GM18507 (cell line): ENCODE measurements at places on chromosomes 2 and 18.

- DNase-seq = peak; percentile 68
These were observed 29.0 kb downstream of the ANO7 start for GRCh38 chr2:241217320-241218031.

DNA sequence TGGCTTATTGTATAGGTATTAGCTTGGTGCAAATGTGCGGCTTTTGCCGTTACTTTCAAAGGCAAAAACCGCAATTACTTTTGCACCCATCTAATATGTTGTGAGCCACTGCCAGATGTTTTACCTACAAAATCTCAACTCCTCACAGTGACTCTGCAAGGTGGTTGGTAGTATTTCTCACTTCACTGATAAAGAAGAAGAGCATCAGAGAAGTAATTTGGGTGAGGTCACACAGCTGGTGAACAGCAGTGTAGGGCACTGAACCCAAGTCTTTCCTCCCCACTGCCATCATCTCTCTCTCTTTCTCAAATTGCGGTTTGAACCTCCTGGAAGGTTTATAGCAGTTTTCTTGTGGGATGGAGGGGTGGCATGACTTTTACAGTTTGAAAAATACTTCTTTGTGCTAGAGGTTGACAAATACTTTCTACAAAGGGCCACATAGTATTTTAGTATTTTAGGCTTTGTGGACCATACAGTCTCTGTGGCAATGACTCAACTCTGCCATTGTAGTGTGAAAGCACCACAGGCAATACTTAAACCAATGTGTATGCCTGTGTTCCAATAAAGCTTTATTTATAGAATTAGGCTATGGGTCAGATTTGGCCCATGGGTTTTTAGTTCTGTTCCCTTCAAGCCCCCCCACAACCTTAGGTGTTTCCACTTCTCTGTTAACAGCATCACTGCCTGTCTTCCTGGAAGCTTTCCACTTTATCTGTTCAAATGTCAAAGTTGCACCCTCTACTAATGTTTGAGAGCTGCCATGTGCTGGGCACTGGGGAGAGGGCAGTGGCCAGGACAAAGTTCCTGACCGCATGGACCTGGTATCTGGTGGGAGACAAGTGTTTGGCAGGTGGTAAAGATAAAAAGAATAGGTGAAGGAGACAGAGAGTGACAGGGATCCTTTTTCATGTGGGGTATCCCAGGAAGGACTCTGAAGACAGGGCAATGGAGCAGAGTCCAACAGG lies 30.1 kb downstream of the FHOD3 start:
- no peak for DNase-seq

GRCh38 chr2:162277381-162277780 lies 34.1 kb upstream of the FAP start:
- DNase-seq = no peak

- no peak for DNase-seq
These were observed 2.2 kb downstream of the ITM2C start for GRCh38 chr2:230866756-230867523.

DNA sequence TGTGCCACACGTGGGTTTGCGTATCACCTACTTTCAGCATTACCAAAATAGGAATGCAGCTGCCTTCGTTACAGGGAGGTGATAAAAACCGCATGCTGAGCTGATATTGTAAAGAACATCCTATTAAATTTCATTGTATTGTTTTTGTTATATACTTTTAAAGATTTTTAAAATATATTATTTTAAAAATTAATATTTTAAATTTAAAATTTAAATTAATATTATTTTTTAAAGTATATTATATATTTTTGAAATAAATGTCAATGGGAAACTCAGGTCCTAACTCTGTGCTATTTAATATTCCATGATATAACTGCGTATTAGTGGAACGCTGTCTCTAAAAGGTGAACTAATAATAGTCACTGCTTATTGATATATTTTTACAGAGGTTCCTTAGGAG lies 51.2 kb downstream of the CTNNA2 start:
- DNase-seq = no peak

GRCh38 chr2:98548920-98549818 lies 59.1 kb downstream of the COA5 start:
- no peak for DNase-seq

GRCh38 chr2:203694191-203694590 lies 12.2 kb upstream of the CD28 start:
- DNase-seq = no peak

GRCh38 chr2:223113161-223113560 lies 61.2 kb downstream of the KCNE4 start:
- DNase-seq = no peak

DNA sequence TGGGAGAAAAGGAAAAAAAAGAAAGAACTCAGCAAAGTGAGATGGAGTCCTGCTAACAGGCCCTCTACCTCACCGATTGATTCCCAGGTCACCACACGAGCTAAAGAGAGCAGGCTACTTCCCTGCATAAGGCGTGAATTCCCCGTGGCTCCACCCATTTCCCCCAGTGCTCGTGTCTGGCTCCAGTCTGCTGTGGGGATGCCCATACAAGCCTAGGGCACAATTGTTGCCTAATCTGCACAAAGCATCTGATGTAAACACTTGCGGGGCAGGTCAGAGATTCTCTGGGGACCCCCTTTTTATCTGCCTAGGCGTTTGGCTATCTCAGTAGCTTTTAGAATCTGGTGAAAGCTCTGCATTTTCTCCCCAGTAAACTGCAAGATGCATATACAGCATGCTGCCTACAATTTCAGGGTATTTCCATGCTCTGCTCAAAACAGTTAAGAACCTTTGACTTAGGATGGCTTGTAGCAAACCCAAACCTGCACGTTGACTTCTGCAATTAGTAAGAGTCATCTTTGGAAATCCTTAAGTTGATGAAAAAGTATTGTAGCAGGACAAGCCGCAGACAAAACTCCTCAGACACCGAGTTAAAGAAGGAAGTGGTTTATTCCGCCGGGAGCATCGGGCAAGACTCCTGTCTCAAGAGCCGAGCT lies 34.8 kb downstream of the MYO3B start:
- no peak for DNase-seq

DNA sequence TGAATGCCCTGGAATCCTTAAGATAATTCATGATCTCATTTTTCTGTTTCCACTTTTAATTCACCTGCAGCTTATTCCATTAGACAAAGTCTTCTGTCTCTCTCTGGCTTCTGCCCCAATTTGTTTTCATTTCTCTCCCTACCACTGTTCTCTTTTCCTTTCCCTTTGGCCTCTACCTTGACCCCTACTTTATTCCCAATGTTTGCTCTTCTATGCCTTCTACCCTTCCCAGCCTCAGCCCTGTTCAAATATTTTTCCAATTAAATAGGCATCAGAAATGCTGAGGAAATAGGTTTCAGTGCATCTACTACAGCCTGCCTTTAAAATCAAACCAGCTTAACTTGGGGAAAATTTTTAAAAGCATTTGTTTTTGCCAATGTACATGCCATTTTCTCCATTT lies 443.7 kb upstream of the CWC22 start:
- no peak for DNase-seq

DNA sequence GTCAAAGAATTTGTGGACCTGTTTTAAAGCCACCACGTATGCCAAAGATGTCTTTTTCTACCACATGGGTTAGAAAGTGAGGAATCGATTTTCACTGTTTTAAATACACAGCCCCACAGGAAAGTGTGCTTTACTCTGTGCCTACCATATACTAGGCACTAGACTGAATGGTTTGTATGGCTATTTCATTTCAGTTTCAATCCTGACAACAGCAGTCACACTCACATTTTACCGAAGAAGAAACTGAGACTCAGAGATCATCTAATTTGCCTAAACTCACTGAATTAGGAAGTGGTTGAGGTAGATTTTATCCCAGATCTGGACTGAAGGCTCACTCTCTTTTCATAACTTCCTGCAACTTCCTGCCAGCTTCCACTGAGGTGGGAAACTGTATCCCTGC lies 176.4 kb downstream of the ALK start:
- DNase-seq = no peak

DNA sequence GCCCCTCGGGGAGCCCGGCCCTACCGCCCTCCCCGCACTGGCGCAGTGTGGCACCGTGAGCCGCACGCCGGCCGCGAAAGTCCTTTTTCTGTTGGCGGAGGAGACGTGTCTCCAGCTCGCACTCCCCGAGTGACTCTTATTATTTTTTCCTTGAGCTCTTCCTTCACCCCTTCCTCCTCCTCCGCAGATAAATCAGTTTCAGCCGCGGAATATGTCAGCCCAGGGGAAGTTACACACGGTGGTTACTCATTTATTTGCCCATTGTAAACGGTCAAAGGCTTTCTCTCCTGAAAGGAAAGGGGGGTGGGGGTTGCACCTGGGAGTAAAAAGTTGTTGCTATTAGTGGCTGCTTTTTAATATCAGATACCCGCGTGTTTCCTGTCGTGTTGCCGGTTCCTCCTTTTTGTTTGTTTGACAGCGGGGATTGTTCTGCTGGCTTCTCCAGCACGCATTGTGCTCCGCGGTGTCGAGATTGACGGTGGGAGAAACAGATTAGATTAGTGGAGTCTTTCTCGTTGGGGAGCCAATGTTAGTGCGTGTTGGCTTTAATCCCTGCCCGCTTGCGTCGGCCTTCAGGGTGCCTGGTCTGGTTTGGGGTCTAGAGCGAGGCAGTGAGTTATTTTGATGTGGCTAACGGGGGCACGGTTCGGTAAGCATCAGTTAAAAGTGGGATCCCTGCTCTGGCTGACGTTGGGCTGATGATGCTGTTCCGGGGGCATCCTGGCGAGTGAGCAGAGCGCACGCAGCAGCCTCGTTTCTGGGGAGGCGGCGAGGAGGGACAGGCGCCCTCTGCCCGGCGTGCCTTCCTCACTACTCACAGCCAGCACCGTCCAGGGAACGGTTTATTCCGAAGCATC lies 1.6 kb downstream of the CRIM1 start:
- no peak for DNase-seq
